ENCODE measurements at places on chromosomes 2 and 18. TPM values are rescaled to one million over a fixed set of nuclear protein-coding genes. Genes with fewer than 3 reads are reported as not detected.

Gene PTPRN
- total RNA-seq: not detected

Gene FBXO41
- 11.4 TPM for total RNA-seq

Gene REG1B
- total RNA-seq: not detected

Gene ASAP2
- total RNA-seq: not detected

Gene STEAP3
- not detected for total RNA-seq

Gene GDF7
- total RNA-seq: 0.19 TPM

DNA sequence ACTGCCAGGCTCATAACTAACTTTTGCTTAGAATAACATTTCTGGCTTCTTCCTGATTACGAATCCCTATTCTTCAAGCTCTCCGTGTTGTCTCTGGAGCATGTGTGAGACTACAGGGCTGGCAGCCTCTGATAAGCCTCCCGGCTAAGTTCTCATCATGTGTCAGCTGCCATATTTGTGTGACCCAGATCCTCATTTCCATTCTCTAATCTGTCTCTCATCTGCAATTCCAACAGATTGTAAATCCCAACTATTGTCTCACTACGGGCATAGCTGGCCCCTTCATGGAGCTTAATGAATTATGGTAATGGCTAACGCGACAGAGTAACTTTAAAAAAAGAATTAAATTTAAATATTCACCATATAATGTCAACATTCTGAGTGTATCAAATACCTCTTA, 165.4 kb downstream of the CMPK2 start:
- H3K36me3 ChIP-seq: no peaks in the 10 kb centered on the region
- H3K4me1 ChIP-seq: no peaks in the 10 kb centered on the region
- H3K27me3 ChIP-seq: no peaks in the 10 kb centered on the region
- no peak overlapping the region for H3K27ac ChIP-seq
- DNase-seq: no peak

- H3K36me3 ChIP-seq: no peaks in the 10 kb centered on the region
- H3K4me3 ChIP-seq: no peak overlapping the region
- peaks cover 5% of the 10 kb centered on the region for H3K27me3 ChIP-seq
- H3K27ac ChIP-seq: no peak overlapping the region
Observed at GRCh38 chr2:235504441-235505180, 10.8 kb downstream of the AGAP1 start.

DNA sequence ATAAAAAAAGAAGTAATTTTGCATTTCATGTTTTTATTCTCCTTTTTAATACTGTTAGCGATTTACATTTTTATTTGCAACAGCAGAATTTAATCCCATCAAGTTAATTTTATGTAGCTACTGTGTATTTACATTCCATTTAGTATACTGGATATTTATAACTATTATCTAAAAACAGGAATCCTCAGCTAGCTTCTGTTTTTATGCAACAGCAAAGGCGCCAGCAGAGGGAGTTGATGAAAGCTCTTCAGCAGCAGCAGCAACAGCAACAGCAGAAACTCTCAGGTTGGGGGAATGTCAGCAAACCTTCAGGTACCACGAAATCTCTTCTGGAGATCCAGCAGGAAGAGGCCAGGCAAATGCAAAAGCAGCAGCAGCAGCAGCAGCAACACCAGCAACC, 26.2 kb upstream of the SNORC start:
- H3K4me3 ChIP-seq: no peak overlapping the region
- no peak for DNase-seq
- H3K27ac ChIP-seq: no peak overlapping the region
- peaks cover 10% of the 10 kb centered on the region for H3K4me1 ChIP-seq
- H3K27me3 ChIP-seq: no peaks in the 10 kb centered on the region
- H3K36me3 ChIP-seq: peaks cover 72% of the 10 kb centered on the region

Data from CD4-positive, alpha-beta memory T cell (primary cell).